ENCODE measurements at places on chromosomes 12 and 14. TPM values are rescaled to one million over a fixed set of nuclear protein-coding genes. Genes with fewer than 3 reads are reported as not detected.

GRCh38 chr12:90128526-90128925, 419.9 kb upstream of the ATP2B1 start:
- H3K27me3 ChIP-seq, result no peaks in the 10 kb centered on the region
- H3K27ac ChIP-seq, result peak overlapping the region; percentile 85
- no peak for DNase-seq
- no peak overlapping the region for H3K4me3 ChIP-seq
- H3K36me3 ChIP-seq, result no peaks in the 10 kb centered on the region
- peaks cover 39% of the 10 kb centered on the region for H3K4me1 ChIP-seq

GRCh38 chr14:95101736-95102679, 55.3 kb downstream of the DICER1 start:
- no peak overlapping the region for H3K27ac ChIP-seq
- no peaks in the 10 kb centered on the region for H3K36me3 ChIP-seq
- no peak for DNase-seq
- no peaks in the 10 kb centered on the region for H3K4me1 ChIP-seq

DNA sequence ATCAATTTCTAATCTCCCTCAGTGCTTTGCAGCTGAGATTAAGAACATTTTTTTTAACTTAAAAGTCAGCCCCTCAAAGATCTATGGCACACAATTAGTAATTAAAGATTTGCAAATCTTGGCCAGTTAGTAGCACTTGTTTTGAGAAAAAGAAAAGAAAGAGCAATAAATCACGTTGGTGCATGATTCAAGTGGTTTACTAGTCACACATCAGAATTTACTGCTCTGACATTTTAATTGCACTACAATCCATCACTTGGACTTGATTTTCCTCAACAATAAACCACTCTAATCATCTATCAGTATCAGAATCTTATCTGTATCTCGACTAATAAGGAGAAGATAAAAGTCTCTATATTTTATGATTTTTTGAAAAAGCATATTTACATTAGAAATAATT, 154.3 kb downstream of the HELB start:
- no peaks in the 10 kb centered on the region for H3K27me3 ChIP-seq
- H3K27ac ChIP-seq, result no peak overlapping the region
- no peak overlapping the region for H3K4me3 ChIP-seq
- H3K36me3 ChIP-seq, result no peaks in the 10 kb centered on the region
- no peaks in the 10 kb centered on the region for H3K4me1 ChIP-seq

DNA sequence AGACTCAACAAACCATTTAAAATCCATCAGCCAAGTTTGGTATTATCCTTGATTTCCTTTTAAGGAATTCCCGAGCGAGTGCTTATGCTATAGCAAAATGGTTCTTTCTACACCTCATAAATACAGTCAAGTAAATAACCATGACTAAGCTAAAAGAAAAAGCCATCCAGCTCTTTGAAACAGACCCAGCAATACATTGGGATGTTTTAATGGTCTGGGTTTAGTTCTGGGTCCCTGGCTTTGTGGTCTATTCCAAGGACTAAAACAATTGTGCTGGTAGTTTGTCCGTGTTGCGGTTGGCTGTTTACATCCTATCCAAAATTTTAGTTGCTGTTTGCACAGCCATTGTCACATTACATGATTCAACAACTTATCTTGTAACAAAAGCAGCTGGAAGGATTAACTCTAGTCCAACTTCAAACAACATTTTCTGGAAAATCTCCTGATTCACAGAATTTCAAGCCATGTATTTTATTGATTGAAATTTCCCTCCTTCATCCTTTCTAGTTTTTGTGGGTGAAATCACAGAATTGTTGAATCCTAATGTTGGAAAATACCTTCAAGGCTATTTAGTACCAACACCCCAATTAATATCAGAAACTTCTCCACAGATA, 19.6 kb downstream of the KLRB1 start:
- H3K27ac ChIP-seq, result no peak overlapping the region
- no peaks in the 10 kb centered on the region for H3K36me3 ChIP-seq
- no peaks in the 10 kb centered on the region for H3K4me1 ChIP-seq
- no peak overlapping the region for H3K4me3 ChIP-seq

DNA sequence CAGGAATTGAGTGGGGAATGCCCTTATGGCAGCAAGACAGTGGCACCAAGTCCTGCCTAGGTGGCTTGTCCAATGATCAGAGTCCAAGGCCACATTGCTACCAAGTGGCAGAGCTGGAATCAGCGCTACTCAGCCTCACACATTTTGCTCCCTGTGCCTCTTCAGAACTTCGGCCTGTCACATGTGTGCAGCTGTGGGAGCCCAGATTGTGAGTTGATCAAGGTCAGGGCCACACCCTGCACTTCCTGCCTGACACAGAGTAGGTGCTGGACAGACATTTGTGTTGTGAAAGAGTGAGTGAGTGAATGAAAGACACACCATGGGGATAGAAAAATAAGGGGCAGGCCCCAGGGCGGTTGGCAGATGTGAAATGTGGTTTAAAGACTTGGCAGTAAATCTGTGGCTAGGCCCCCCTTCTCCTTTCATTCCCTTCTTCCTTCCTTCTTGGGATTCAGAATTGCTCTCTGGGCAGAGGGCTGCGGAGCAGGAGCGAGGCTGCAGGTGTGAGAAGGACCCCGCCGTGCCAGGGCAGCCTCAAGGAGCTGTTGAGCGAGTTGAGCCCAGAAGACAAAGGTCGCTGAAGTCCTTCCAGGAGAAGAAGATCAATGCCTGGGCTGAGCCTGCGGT, 83.5 kb downstream of the SLC25A47 start:
- no peak overlapping the region for H3K27ac ChIP-seq
- H3K36me3 ChIP-seq, result no peaks in the 10 kb centered on the region
- no peak overlapping the region for H3K4me3 ChIP-seq

DNA sequence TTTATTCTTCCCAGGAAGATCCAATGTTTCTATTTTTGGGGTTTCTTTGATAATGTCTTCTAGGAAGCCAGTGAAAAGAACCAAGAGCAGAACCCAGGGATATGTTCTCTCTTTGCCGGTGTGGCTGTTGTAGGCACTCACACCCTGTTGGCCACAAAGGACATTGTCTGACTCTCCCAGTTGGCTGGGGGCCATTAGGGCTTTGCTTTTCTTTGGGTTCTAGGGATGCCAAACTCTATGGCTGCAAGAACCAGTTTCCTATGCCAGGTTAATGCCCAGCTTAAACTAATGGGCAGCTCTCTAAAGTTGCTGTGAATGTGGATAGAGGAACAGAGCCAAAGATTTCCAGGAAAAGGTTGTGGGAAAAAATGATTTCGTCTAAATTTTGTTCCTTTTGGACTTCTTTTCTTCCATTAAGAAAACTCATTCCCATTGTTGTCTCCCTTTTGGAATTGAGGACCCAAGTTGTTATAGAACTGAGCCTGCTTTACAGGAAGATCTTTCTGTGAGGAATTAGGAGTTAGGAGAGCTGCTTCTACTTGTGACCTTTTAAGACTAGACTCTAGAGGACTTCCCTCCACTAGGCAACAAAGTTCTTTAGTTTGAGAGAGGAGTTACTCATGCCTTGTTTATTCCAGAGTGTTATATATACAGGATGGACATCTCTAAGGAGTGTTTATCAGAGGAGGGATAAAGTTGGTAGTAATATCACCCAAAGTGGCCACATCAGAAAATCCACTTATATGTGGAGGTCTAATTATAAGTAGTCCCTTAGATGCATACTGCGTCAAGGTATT, 13.1 kb downstream of the COPZ1 start:
- peaks cover 1% of the 10 kb centered on the region for H3K36me3 ChIP-seq
- no peak for DNase-seq
- no peaks in the 10 kb centered on the region for H3K27me3 ChIP-seq
- H3K4me1 ChIP-seq, result peaks cover 38% of the 10 kb centered on the region
- no peak overlapping the region for H3K27ac ChIP-seq

Gene HOXC9
- total RNA-seq, result 2.9 TPM

DNA sequence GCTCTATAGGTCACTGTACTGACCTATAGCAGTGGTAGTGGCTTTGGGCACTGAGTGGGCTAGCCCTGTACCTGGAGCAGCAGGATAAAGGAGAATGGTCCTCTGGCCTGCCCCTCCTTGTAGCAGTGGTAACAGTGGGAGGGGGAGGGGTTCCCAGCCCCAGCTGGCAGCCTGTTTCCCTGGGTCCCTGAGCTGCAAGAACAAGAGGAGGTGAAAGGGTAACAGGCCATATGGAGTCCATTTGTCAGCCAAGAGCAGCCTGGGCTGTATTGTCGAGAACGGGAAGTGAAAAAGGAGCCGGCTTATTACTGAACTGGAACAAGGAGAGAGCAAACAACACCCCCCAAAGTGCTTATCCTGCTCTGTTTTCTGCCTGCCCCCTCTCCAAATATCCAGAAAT, 73.8 kb upstream of the SRSF5 start:
- H3K36me3 ChIP-seq, result no peaks in the 10 kb centered on the region
- no peak overlapping the region for H3K4me3 ChIP-seq
- peaks cover 39% of the 10 kb centered on the region for H3K4me1 ChIP-seq
